NCI-H82 (cell line): ENCODE measurements at places on chromosomes 2 and 18.

DNA sequence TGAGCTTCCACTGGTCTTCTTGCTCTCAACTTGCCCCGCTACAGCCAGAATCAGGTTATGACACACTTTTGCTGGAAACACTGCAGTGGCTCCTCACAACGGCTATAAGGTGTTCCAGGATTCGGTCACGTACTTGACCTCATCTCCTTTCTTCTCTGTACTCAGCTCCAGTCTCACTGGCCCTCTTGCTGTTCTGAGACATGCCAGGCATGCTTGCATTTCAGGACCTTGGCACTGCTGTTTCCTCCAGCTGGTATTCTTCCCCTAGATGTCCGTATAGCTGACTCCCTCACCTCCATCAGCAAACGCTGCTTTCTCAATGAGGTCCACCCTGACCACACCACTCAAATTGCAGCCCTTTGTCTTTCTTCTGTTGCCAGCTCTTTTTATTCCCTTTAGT, 31.9 kb upstream of the C1GALT1C1L start:
- DNase-seq, result no peak

DNA sequence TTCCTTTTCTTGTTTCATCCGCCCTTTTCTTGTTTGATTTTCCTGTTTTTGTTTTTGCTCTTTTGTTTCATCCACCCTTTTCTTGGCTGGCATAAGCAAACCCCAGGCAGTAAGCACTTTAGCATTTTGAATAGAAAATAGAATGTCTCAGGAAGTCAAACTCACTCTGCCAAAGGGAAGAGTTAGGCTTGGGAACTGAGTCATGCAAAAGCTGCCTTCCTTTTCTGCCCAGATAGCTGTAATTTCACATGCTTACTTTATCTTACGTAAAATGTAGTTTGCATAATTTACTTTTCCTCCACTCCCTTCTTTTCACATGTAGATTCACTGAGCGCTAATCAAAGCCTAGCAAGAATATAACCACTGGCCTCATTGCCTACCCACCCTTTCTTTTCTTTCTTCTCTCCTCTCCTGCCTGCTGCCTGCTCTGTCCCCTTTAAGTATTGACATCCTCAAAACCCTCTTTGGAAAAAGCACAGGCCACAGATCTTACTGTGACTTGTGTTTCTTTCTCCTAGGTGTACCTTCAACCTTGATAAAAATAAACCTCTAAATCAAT, 48.4 kb downstream of the CNGA3 start:
- DNase-seq, result no peak

DNA sequence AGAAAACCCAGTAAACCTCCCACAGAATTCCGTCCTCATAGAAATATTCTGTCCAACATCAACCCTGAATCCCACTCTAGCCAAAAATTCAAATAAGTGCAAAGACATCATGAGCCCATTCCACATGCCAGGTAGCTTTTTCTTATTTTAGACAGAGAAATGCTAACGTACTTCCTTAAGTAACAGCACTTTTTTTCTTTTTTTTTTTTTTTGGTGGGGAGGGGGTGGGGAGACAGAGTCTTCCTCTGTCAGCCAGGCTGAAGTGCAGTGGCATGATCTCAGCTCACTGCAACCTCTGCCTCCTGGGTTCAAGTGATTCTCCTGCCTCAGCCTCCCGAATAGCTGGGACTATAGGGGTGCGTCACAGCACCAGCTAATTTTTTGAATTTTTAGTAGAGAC, 45.5 kb downstream of the ANKRD44 start:
- DNase-seq, result no peak

- DNase-seq, result no peak
Measured at GRCh38 chr2:162646794-162647193, 191.8 kb downstream of the KCNH7 start.

DNA sequence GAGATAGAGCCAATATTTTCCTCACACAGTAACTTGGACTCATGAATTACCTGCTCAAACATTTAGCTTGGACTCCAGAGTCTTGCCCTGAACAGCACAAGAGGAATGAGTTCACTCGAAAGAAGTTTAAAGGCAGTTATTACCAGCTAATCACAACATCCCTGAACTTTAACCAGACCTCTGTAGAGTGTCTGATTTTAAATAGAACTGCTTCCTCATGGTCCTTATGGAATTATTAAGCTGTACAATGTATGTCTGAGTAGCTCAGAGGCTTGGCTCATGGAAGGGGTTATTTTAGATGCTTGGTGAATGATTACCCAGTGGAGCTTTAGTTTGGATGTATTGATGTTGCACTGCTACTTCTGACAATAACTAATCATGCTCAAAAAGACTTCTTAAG, 183.1 kb downstream of the FMNL2 start:
- no peak for DNase-seq

GRCh38 chr2:231688719-231689118, 19.6 kb upstream of the PTMA start:
- DNase-seq, result no peak

- no peak for DNase-seq
Measured at GRCh38 chr18:71951001-71951400, 593.1 kb downstream of the CBLN2 start.

- DNase-seq, result no peak
Measured at GRCh38 chr2:77104554-77104953, 417.6 kb downstream of the LRRTM4 start.

DNA sequence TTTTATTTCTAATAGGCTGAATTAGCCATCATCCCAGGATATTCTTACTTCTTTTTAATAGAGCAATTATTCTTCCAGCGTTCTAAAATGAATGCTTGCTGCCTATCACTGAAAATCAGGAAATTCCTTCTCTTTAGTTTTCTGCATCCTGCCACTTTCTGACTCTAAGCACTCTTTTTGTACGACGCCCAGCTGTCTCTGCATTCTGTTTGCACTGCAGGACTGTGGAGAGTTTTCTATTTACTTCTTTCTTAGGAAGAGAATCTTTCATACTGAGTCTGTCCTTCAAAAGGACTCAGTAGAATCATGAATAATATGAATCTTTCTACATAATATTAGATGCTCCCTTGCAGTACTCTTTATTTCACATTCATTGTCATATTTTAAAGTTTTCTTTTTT, 360.4 kb upstream of the DSEL start:
- no peak for DNase-seq

DNA sequence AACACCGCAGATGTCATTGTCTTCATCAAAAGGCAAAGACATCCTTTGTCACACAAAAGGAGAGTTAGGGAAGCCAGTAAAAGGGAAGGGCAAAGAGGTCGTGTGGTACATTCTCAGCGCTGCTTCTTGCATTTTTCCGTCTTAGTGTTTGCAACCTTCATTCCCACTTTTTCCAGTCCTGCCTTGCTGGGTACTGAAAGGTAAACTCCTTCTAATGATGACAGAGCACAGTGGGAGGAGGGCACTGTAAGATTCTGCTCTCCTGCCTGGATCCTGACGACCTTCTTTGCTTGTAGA, 424.3 kb upstream of the MEX3C start:
- peak; percentile 26 for DNase-seq

DNA sequence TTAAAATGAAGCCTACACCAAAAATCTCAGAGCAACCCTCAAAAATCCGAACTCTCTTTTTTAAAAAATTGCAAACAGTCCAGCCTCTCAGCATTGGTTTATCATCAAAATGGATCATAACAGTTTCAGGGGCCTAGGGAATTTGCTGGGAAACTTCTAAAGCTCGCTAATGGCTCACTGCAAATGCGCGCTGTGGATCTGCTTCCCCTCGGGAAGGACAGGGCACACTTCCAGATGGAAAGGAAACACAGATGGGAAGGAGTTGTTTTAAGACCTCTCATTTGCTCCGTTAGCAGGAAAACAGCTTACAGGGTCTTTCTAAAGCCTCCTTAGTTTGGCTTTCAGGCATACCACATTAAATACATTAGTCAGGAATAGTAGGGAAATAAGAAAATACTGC, 27.2 kb downstream of the FECH start:
- peak; percentile 65 for DNase-seq

DNA sequence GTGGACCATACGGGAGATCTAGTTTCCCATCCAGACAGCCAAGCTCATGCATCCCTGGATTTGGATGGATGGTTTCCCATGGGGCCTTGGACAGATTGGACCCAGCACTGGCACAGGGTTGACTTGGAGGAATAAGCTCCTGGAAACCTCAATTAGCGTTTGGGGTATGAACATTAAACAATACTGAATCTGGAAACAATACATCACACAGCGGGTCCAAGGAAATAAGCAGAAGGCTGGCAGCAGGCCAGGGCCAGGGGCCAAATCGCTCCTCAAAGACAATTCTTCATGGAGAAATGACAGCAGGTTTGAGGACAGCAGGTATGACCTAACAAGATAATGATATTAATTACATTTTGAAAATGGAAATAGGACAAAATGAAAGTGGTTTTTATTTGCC, 540.6 kb downstream of the RIT2 start:
- DNase-seq, result peak; percentile 89
